Left lung (tissue), 14 donors: ENCODE measurements at places on chromosomes 2 and 18. TPM values are rescaled to one million over a fixed set of nuclear protein-coding genes. Genes with fewer than 3 reads are reported as not detected.
A peak's percentile ranks its signal among the peaks of the same experiment; 100 is the strongest.

GRCh38 chr2:177348733-177349693 is 43.6 kb upstream of the AGPS start:
- no peak for DNase-seq

GRCh38 chr2:237752761-237753165 is 45.8 kb upstream of the RBM44 start:
- no peak for DNase-seq

GRCh38 chr2:145751629-145752028 is 1231.7 kb upstream of the ZEB2 start:
- no peak for DNase-seq

DNA sequence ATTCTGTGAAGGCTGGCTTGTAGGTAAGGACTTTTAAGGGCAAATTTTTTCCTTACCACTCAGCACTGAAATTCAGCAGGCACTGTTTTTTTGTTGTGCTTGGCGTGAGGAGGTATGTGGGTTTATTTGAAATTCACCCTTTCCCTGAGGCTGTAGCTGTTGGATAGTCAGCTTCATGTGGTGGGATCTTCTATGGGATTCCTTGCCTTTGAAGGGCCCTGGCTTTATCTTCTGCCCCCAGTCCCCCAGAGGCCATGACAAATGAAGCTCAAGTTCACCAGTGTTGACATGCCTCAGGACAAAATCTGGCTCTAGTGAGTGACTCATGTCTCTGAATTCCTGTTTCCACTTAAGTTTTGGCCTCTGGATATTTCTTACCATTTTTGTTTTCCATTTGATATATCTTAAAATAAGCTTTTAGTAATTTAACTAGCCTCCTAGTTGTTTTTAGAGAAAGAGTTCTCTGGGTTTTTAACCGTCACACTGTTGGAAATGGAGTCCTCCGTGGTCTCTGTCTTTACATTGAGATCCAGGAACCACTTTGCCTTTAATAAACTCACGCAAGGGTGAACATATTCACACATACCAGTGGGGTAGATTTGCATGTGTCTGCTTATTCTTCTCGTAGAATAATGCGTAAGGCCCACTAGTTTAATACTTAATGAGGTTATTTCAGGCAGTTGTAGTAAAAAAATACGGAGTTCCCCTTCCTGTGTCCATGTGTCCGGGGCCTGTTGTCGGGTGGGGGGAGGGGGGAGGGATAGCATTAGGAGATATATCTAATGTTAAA is 211.1 kb upstream of the FAM98A start:
- no peak for DNase-seq

GRCh38 chr2:119156105-119156890 is 2.3 kb downstream of the C1QL2 start:
- DNase-seq: no peak

DNA sequence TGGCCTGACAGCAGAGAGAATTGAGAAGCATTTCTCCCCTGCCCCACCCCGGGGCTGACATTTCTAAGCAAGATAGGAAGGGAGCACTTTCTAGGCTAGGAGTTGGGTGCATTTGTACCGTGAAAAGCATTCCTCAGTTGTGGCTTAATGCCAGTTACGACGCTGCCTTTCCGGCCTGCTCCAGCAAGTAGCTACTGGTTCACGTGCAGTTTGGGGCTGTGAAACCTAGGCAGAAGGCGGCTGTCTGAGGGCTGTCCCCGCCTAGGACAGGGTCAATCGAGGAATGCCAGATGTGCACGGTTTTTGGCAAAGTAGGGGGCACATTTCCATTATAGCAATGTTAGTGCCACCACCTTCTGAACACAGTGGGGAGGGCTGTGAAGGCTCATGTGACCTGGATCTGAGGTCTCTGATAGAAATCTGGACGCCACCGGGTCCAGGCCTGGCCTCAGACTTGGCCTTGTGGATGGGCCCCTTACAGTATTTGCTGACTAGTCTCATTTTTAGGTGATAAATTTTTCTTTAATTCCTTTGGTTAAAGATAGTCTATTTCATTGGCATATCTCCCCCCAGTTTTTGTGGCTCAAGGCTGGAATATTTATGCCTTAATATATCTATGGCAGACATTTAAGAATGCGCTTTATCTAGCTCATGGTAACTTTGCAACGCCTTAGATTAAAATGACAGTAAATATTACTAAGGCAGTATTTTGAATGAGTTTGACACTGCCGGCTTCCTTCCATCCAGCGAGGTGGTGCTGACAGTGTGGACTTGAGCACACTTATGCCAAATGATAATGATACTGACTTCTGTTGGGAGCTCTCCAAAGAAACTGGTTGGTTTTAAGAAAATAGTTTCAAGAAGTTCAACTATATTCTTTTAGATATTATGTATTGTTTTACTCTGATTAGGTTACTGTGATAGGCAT is 78.7 kb downstream of the LPIN1 start:
- peak; percentile 40 for DNase-seq

The CD207 gene
- 0.17 TPM for polyA plus RNA-seq

The KCNJ3 gene
- polyA plus RNA-seq: 0.18 TPM

The FSHR gene
- not detected for polyA plus RNA-seq

The LBX2 gene
- polyA plus RNA-seq: 0.77 TPM
